ENCODE measurements at places on chromosomes 13 and 19. TPM values are rescaled to one million over a fixed set of nuclear protein-coding genes. Genes with fewer than 3 reads are reported as not detected.

Gene TRIM28
- total RNA-seq, result 481 TPM

Gene ZNF99
- not detected for total RNA-seq

DNA sequence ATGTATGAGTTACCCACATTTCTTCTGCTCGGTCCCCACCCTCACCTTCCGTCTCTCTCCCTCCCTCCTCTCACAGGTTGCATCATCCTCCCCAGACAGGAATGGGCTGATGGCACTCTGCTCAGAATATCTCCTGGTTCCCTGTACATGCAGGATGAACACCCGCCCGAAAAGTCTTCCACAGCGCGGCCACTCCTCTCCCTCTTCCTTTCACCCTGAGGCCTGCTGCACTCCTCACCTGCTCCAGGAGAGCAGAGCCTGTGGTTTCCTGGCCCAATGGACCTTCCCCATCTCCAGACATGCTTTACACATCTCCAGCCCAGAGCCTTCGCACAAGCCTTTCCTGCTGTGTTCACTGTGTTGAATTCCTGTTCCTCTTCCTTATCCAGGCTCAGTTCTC lies 40.9 kb downstream of the GSX1 start:
- DNase-seq, result no peak

GRCh38 chr19:54030895-54031586 lies 32.7 kb downstream of the VSTM1 start:
- DNase-seq, result no peak

Gene TMEM255B
- 0.74 TPM for total RNA-seq

- DNase-seq, result no peak
These were observed 8.2 kb downstream of the ATP11A start for GRCh38 chr13:112697756-112698655.

GRCh38 chr19:7832009-7832408 lies 2.0 kb downstream of the EVI5L start:
- DNase-seq, result no peak

Gene LILRA1
- not detected for total RNA-seq

DNA sequence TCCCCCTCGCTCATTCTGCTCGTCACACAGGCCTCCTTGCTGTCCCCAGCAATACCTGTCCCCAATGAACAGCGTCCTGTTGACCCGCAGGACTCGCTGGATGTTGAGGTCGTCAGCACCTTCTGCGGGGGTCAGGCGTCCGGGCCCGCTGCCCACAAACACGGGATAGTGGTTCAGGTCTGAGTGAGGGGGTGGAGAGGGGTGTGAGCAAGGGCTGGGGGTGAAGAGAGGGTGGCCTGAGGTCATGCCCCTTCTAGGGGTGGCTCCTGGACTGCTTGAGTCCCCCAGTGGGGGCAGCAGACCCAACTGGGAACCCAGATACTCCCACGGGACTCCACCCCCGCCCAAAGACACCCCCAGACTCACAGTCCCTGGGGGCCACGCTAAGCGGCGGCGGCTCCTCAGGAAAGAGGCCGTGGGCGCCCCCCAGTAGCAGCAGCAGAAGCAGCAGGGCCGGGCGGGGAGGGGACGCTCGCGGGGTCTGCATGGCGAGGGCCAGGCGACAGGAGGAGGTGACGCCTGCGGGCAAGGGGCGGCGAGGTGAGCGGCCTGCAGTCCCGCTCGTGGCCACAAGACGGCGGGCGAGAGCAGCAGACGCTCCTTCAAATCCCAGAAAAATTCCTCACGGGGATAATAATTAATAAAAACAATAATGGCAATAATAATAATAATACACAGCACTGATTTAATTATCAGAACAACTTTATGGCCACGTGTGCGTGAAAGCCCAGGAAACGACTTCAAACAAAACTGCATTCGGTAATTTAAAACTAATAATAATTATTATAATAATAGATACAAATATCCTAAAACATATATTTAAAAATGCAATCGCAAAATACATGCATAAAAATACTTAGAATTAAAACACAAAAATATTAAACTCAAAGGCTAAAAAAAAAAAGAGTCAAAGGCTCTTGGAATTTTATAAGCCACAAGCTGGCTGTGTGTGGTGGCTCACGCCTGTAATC lies 1.2 kb downstream of the SEMA6B start:
- peak; percentile 66 for DNase-seq

GRCh38 chr19:20926796-20927195 lies 3.7 kb downstream of the ZNF85 start:
- no peak for DNase-seq

DNA sequence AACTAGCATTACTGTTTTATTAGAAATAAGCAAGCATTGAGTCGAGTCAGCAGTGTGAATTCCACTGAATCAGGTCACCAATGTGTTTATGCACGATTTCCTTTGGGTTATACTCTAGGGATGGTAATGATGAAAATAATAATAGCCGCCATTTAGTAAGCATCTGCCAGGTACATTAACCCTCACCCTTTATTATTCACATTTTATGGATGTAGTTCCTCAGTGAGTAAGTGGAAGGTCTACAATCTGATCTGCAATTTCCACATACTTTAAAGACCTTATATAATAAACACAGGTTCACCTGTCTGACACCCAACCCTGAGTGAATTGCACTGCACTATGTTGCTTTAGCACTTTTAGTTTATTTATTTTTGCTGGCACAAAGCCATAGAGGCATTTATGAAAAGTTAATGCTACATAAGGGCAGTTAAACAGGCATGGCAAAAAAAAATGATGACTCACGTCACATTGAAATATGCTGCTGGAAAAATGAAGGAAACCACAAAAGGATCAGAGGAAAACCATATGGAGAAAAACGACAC lies 122.4 kb downstream of the TRPC4 start:
- DNase-seq, result no peak

Gene DOHH
- 9.6 TPM for total RNA-seq

- no peak for DNase-seq
These were observed 121.9 kb upstream of the GJB6 start for GRCh38 chr13:20353973-20354372.

Gene FARP1
- total RNA-seq, result 0.40 TPM

GRCh38 chr13:32881777-32882145 lies 134.5 kb upstream of the KL start:
- no peak for DNase-seq

DNA sequence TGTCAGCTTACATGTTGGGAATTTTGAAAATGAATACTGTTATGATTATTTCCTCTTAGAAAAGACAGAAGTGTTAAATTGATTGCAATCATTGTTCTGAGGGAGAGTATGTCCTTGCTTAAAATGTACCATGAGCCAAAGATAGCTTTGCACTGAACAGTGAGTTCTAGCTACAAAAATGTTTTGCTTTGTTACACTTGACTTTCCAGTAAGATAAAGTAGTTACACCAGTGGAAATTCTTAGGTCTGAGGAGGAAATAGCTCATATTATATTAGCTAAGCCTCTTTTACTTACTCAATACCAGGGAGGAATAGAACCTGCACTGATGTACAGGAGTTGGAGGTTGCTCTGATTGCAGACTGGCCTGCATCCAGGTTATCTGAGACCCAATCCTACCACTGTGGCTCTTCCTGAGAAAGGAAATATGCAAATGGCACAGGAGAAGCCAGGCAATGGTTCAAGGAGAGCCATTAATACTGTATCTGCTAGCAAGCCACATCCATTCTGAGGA lies 53.0 kb upstream of the FBXL3 start:
- no peak for DNase-seq

DNA sequence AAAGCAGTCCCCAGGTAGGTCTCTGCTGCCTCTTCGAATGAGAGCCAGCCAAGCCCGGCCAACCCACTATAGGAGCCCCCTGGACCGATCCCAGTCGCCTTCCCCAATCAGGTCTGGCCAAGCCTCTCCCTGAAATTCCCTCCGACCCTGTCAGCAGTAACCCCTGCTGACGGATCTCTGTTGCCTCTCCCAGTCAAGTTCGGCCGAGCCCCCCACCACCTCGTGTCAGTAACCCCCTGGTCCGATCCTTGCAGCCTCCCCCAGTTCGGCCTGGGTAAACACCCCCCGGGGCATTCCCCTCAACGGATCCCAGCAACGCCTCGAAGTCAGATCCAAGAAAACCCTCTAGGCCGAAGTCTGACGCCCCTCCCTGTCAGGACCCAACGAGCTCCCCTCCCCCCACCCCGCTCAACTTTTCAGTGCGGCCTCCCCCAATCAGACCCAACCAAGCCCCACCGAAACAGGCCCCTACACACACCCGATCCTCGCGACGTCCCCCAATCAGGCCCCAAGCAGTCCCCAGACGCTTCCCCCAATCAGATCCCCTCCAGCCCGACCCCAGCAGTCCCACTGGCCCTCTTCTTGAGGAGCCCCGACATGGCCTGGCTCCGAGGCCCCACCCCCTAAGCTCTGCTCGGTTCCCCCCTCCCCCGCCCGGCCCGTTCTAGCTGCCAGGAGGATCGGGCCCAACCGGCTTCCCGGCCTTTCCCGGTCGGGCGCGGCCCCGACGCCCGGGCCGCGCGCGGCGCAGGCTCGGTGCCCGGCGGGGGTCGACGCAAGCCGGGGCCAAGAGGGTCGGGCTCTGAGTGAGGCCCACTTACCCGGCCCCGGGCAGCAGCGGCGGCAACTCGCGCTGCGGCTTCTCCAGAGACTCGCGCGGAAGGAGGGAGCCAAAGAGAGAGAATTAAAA lies 1.8 kb downstream of the TNPO2 start:
- peak; percentile 73 for DNase-seq

GRCh38 chr19:16207490-16208025 lies 9.8 kb downstream of the AP1M1 start:
- no peak for DNase-seq

Gene PABPC3
- total RNA-seq, result 0.74 TPM

- DNase-seq, result no peak
These were observed 1.2 kb downstream of the EPS15L1 start for GRCh38 chr19:16470541-16470910.

DNA sequence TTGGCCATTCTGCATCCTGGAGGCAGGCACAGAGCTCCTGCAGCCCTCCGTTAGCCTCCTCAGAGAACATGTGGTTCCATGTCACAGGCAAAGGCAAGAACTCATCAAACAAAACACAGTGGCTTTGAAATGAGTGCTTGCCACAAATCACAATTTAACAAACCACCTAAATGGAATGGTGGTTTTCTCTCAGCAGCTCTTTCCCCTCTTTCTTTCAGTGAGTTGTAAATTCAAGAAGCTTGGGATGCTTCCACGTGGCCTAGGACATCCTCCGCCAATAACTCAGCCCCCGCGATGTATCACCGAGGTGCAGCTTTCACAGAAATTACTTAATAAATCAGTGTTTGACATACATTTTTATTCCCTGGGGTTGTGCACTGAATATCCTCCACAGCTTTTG lies 65.4 kb upstream of the RFC3 start:
- no peak for DNase-seq

Gene POU2F2
- 43.6 TPM for total RNA-seq

DNA sequence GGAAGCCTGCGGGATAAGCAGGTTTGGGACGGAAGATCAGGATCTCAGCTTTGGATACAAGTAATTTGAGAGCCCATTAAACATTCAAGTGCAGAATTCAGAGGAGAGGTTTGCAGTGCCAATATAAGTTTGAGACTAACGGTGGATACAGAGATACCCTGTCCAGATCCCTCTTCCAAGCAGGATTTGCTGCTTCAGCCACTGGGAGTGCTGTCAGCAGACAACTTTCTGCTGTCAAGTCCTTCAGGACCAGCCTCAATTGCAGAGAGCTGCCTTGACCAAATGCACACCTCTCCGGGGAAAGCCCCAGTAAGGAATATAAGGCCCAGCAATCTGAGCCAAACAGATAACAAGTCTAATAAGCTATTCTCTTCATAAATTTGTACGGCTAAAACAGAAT lies 46.1 kb upstream of the ZNF780A start:
- DNase-seq, result no peak

Gene ICAM5
- 1.9 TPM for total RNA-seq

- DNase-seq, result no peak
These were observed 24.5 kb downstream of the ZDHHC20 start for GRCh38 chr13:21434588-21434987.
